ENCODE measurements at places on chromosomes 5 and 9. TPM values are rescaled to one million over a fixed set of nuclear protein-coding genes. Genes with fewer than 3 reads are reported as not detected.

Gene OTULINL
- total RNA-seq = 20.7 TPM

Gene AHRR
- total RNA-seq = 0.15 TPM

Gene IL5
- total RNA-seq = not detected

Gene IFNB1
- total RNA-seq = not detected

Gene SPOCK1
- total RNA-seq = not detected

Gene SLC28A3
- 0.02 TPM for total RNA-seq

Gene NTNG2
- 0.26 TPM for total RNA-seq

Gene EGFLAM
- 0.36 TPM for total RNA-seq

Gene SLC22A4
- total RNA-seq = 0.28 TPM

Gene BRD8
- 85.5 TPM for total RNA-seq

Gene ZNF879
- total RNA-seq = 5.5 TPM

Gene CDH18
- 0.14 TPM for total RNA-seq

Gene IL33
- total RNA-seq = 0.05 TPM

Gene MTREX
- total RNA-seq = 130 TPM

Gene ARHGEF37
- 0.38 TPM for total RNA-seq

Gene HRH2
- total RNA-seq = not detected

Gene SLC6A7
- not detected for total RNA-seq

Gene ROPN1L
- not detected for total RNA-seq

Gene PCDHA13
- not detected for total RNA-seq

Gene FOXD4L5
- total RNA-seq = 0.33 TPM

Gene STPG3
- not detected for total RNA-seq

Gene TMED9
- total RNA-seq = 76.2 TPM

Gene C9orf153
- total RNA-seq = 0.55 TPM

Gene SLCO6A1
- not detected for total RNA-seq

Gene PCDHGA11
- total RNA-seq = 1.3 TPM

Gene PLPPR1
- 0.63 TPM for total RNA-seq

Gene FGD3
- total RNA-seq = 0.65 TPM

Gene AQP7
- 0.32 TPM for total RNA-seq

Gene PTPRD
- 64.1 TPM for total RNA-seq

Gene DMRT3
- not detected for total RNA-seq

Gene GFPT2
- total RNA-seq = 1.1 TPM

Gene CD274
- 0.49 TPM for total RNA-seq

Gene PCDHGA7
- total RNA-seq = 3.6 TPM

Gene HMMR
- 74.1 TPM for total RNA-seq

Gene DRD1
- not detected for total RNA-seq

Gene FOXD1
- total RNA-seq = 10.9 TPM

Gene TAF11L12
- total RNA-seq = 0.15 TPM
